ENCODE measurements at places on chromosomes 3 and 15.

GRCh38 chr15:35393398-35393797 lies 152.6 kb downstream of the DPH6 start:
- H3K27me3 ChIP-seq = no peaks in the 10 kb centered on the region
- no peak overlapping the region for H3K4me3 ChIP-seq
- no peak overlapping the region for H3K27ac ChIP-seq
- no peak for DNase-seq

DNA sequence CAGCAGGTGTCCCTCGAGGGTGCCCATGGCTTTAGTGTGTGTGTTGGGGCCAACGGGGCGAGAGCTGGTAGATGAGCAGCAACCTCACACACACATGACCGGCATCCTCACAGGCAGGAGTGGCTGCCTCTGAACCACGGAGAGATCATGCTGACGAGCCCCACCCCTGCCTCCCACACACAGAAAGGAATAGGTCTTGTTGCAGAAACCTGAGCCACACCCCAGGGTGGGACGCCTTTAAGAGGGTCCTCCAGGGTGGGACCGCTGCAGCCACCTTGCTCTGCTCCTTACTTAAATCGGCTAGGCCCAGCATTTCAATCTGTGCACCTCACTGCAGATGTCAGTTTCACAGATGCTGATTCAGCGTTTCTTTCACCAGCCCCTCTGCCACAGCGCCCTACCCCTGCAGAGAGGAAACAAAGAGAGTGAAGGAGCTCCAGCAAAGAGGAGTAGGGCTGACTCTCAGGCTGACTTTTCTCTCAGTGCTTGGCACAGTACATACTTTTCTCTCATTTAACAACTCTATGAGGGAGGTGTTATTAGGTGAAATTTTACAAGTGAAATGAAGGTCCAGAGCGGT lies 61.2 kb upstream of the EPHB3 start:
- no peaks in the 10 kb centered on the region for H3K4me1 ChIP-seq
- no peak overlapping the region for H3K27ac ChIP-seq
- H3K36me3 ChIP-seq = no peaks in the 10 kb centered on the region
- no peak for DNase-seq
- no peaks in the 10 kb centered on the region for H3K27me3 ChIP-seq

DNA sequence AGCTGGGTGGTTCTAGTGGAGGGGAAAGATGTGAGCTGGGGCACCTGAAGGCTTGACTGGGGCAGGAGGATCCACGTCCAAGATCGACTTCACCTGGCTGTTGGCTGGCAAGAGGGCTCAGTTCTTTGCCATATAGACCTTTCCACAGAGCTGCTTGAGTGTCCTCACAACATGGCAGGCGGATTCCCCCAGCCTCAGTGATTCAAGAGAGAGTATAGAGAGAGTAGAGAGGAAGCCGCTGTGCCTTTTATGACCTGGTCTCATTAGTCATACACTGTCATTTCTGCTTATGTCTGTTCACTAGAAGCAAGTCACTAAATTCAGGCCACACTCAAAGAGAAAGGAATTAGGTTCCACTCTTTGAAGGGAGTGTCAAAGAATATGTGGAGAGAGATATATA lies 101.6 kb downstream of the APBA2 start:
- no peak for DNase-seq
- peaks cover 21% of the 10 kb centered on the region for H3K4me1 ChIP-seq
- no peak overlapping the region for H3K4me3 ChIP-seq
- H3K27me3 ChIP-seq = no peaks in the 10 kb centered on the region
- H3K36me3 ChIP-seq = no peaks in the 10 kb centered on the region

DNA sequence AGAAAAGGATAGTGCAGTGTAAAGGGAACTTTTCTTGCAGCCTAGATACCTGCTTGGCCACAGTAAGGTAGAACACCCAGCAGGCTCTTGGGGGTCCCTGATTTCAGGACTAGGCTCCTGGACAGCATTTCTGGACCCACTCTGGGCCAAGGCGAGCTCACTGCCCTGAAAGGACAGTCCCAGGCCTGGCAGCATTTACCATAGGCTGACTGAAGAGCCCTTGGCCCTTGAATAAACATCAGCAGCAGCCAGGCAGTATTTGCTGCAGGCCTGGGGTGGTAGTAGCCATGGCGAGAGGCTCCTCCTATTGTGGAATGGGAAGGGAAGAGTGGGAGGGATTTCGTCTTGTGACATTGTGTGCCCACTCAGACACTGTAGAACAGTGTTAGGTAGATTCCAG lies 529.2 kb downstream of the TUSC7 start:
- H3K4me3 ChIP-seq = no peak overlapping the region
- no peaks in the 10 kb centered on the region for H3K27me3 ChIP-seq
- H3K27ac ChIP-seq = no peak overlapping the region
- no peak for DNase-seq
- no peaks in the 10 kb centered on the region for H3K36me3 ChIP-seq

DNA sequence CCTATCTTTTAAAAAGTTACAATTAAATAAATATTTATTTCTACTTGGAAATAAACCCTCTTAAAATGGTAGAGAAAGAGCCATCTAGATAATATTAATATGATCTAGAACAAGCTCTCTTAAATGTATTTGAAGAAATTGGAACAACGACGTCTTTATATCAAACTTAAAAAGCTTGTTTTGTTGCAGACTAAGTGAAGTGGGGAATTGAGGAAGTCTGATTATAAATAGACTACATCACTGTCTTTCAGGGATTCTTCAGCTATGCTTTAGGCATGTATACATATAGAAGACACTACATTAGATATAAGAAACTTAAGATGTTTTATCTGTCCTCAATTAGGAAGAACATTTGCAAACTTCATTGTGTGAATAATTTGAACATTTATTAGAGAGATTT lies 1.8 kb downstream of the BCHE start:
- H3K27ac ChIP-seq = no peak overlapping the region
- no peaks in the 10 kb centered on the region for H3K4me1 ChIP-seq
- no peaks in the 10 kb centered on the region for H3K27me3 ChIP-seq
- no peak overlapping the region for H3K4me3 ChIP-seq

DNA sequence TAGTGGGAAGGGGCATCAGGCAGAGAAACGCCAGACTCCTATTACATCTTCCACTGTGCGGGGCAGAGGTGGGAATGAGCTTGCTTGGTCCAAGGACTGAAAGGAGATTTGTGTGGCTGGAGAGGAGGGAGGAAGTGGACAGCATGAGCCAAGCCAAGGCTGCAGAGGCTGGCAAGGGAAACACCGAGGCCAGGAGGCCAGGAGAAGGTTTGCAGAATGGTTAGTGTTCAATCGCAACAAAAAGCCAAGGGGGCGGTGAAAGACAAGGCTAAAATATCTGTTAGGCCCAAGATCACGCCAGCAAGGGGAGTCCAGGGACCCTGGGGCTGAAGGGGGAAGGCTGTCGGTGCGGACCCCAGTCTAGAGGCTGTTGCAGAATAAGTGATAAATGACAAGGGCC lies 75.8 kb downstream of the CPN2 start:
- DNase-seq = no peak
- H3K4me3 ChIP-seq = no peak overlapping the region
- H3K27me3 ChIP-seq = no peaks in the 10 kb centered on the region
- peaks cover 20% of the 10 kb centered on the region for H3K4me1 ChIP-seq
- no peak overlapping the region for H3K27ac ChIP-seq
- no peaks in the 10 kb centered on the region for H3K36me3 ChIP-seq

DNA sequence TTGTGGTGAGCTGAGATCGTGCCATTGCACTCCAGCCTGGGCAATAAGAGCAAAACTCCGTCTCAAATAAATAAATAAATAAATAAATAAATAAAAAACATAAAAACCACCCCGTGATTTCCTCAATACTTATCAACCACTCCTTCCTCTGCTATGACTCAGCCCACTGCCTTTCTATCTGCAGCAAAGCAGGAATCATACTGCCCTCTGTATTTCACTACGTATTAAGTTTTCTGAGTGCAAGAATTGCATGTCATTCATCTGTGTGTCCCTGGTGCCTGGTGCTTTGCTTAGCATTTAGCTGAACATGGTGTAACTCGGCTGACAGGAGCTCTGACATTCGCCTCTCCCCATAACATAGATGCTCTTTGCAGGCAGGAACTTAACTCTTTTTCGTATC lies 7.1 kb downstream of the LSG1 start:
- no peak overlapping the region for H3K4me3 ChIP-seq
- no peak for DNase-seq
- no peaks in the 10 kb centered on the region for H3K27me3 ChIP-seq
- no peaks in the 10 kb centered on the region for H3K4me1 ChIP-seq

DNA sequence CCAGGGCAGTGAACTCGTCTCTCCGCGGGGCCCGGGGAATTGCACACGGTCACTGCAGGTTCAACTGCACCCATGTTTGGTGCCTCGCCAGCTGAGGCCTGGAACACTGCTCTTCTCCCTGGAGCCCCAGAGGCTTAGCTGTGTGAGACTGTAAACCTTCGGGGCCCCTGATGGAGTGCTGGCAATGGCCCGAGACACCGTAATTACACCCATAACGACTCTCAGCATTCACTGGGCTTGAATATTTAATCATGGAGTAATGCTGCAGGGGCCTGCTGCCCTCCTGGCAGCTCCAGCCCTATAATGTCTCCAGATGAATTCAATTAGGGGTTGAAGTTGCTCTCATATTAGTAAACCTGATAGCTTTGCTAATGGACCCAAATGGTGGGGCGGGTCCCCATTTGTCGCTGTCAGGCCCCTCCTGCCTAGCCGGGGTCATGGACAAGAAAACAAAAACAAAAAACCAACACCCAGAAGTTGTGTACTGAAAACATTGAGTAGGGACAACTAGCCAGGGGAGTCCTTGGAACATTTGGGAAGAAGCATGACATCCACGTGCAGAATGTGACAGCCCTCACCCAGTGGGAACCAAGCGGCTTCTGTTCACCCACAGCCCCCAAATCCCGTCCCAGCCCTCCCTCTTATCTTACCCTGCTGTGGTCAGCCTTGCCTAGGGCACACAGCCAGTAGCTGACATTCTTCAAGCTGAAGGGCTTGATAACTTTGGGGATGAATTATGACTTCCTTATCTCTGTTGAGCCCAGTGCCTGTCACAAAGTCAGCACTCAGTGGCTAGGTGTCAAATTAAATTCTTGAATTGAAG lies 74.3 kb upstream of the SCN5A start:
- H3K27me3 ChIP-seq = no peaks in the 10 kb centered on the region
- H3K27ac ChIP-seq = no peak overlapping the region
- no peaks in the 10 kb centered on the region for H3K4me1 ChIP-seq
- no peaks in the 10 kb centered on the region for H3K36me3 ChIP-seq
- H3K4me3 ChIP-seq = no peak overlapping the region

DNA sequence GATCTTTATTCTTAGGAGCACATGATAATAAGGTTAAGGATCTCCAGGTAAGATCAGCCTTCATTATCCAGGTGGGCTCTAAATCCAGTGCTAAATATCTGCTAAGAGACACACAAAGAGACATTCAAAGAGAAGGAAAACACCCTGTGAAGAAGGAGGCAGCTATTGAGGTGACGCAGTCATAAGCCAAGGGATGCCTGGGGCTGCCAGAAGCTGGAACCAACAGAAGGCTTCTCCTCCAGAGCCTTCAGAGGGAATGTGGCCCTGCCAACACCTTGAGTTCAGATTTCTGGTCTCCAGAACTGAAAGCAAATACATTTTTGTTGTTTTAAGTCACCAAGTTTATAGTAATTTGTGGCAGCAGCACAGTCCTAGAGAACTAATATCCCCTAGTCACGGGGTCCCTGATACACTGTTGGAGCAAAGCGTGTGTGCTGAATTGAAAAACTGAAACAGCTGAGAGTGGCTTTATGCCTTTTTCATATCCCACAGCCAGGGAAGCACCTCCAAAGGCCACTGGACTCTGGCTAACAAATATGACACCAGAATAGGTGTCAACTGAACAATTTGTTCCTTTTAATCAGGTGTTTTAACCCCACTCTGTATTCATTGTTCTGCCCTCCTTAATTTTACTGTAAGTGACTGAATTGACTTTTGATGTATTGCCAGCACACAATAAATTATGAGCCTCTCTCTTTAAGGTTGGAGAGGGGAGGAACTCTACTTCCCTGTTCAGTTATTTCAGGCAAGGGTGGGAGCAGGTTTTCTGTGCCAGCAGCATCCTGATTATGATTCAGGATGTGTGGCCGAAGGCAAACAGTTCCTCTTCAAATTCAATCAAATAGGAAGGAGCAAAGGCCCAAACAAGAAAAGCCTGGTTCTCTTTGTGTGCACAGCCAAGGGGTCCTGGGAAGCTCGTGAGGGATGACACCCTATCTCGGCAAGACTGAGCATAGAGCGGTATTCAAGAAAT lies 151.8 kb upstream of the HES1 start:
- H3K36me3 ChIP-seq = no peaks in the 10 kb centered on the region
- DNase-seq = no peak
- no peaks in the 10 kb centered on the region for H3K27me3 ChIP-seq
- no peak overlapping the region for H3K27ac ChIP-seq

DNA sequence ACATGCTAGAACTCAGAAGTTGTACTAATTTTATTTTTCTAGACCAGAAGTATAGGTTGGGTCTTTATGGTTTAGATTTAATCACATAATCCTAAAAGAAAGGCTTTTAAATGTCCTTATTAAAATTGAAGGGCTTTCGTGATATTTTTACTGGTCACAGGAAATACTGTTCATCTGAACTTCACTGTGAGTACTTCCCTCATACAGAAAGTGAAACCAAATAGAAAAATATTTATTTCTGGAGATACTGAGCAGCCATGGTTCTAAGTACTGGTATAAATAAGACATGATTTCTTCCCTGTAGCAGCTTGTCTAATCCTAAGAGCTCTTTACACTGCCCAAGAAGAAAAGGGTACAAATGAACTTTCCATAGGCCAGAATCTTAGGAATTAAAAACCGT lies 2.0 kb downstream of the SNRK start:
- no peaks in the 10 kb centered on the region for H3K27me3 ChIP-seq
- H3K27ac ChIP-seq = no peak overlapping the region
- no peak for DNase-seq
- H3K36me3 ChIP-seq = peaks cover 2% of the 10 kb centered on the region
